ENCODE measurements at places on chromosomes 2 and 18.

GRCh38 chr2:54866868-54867267 lies 143.4 kb downstream of the EML6 start:
- no peak for DNase-seq

- DNase-seq = no peak
These were observed 39.0 kb downstream of the KIAA2012 start for GRCh38 chr2:202112041-202112440.

- DNase-seq = no peak
These were observed 132.4 kb downstream of the MYCN start for GRCh38 chr2:16072638-16073290.

DNA sequence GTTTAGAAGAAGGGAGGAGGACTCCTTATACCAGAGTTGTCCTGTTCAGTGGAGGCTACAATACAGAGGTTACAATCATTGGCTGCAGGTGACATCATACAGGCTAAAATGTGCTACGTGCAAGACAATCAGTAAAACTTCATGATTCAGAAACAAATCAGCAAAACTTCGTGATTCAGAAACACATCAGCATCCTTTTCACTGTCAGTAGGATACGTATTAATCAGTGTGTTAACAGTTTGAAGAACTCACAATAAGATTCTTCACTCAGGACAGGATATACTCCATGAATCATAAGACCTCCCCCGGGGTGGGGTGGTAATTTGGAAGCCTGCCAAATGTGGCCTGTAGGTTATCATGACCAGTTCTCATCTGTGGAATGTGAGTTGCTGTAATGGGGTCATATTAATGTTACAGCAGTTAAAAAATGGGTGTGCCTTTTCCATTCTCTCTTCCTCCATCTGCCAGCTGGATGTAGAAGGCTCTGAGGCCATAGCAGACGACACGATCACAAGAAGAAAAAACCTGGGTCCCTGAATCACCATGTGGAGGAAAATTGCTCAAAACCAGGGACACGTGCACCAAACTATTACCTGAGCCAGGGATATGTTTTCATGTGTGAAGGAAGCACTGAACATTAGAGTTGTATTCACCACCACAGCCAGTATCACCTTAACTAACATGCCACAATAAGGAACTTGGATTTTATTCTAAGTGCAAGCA lies 134.8 kb upstream of the CREB1 start:
- no peak for DNase-seq

DNA sequence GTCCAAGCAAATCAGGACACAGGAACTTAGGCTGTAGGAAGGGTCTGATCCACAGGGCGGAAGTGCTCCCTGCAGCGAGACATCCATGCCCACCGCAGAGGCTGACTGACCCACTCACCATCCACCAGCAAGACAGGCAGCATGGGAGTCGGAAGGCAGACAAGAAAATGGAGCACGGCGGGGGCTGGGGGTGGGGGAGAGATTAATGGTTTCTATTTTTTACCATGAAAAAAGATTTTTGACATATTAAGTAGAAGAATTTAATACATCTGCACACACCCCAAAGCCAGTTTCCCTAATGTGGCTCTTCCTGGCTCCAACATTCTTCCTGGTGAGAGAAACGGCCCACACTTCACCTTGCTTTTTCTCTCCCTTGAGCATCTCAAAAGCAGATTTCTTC lies 55.1 kb upstream of the ST8SIA3 start:
- no peak for DNase-seq
